Cardiac muscle cell (in vitro differentiated cells and primary cell): ENCODE measurements at places on chromosomes 16 and 17. TPM values are rescaled to one million over a fixed set of nuclear protein-coding genes. Genes with fewer than 3 reads are reported as not detected.

The PARD6A gene
- 0.71 and 0.74 TPM in 2 replicates for total RNA-seq

The PABPN1L gene
- total RNA-seq, result not detected in 2 replicates

The PDILT gene
- not detected in 2 replicates for total RNA-seq

The CRYBA1 gene
- total RNA-seq, result not detected in 2 replicates

The FBXW10B gene
- total RNA-seq, result 1.1 TPM in 1 of 2 replicates, not detected in the other

The HCRT gene
- 1.3 TPM in 1 of 2 replicates, not detected in the other for total RNA-seq

The KCNJ2 gene
- 0.14 and 0.66 TPM in 2 replicates for total RNA-seq

The RMI2 gene
- 15.7 and 21.0 TPM in 2 replicates for total RNA-seq
